Renal cortex interstitium (tissue), 15 donors: ENCODE measurements at places on chromosomes 7 and 10.

DNA sequence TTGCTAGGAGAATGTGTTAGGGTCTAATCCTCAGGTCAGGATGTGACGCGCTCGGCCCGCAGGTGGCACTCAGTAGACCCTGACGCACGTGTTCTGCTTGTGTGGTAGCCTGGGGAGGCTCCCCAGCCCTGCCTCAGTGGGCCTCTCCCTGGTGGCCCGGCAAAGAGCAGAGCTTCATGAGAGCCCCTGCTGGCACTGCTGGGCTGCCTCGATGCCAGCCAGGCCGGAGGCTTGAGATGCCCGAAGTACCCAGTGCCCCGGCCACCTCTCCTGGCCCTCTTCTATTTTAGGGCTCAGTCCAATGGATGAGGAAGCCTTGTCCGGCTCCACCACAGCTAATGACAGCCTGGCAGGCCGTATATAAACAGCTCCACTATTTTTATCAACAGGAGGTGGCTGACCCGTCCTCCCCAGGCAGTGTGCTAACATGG is 42.0 kb downstream of the PRF1 start:
- no peak for DNase-seq

DNA sequence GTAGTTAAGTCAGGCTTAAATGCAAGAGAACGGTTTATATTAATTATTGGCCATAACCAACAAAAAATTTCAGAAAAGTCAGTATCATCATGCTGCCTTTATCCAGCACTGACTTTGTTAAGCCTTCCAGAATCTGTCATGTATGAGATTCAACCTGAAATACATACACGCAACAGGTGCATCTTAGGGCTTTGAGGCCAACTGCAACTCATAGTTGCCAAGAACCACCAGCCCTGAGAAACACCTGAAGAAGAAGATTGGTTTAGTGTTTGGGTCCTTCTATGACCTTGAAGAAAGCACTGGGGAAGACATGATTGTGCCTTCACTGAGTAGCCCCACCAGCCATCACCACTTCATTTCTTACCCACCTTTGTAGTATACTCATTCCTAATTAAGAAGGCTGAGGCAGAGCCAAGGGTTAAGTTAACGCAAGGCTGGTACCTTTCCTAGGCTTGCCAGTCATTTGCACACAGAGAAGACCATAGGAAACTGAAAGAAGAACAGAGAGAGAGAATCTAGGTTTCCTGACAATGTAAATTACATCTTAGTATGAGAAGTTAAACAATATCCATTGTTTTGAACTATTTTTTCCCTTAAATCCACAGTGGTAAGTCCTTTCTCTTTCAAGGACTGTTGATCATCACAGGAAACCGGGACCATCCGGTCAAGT is 200.1 kb upstream of the PRKCQ start:
- DNase-seq = no peak

GRCh38 chr7:98133181-98133580 is 26.5 kb downstream of the LMTK2 start:
- no peak for DNase-seq

- DNase-seq = no peak
These were observed 101.7 kb downstream of the AUTS2 start for GRCh38 chr7:69699931-69700330.

DNA sequence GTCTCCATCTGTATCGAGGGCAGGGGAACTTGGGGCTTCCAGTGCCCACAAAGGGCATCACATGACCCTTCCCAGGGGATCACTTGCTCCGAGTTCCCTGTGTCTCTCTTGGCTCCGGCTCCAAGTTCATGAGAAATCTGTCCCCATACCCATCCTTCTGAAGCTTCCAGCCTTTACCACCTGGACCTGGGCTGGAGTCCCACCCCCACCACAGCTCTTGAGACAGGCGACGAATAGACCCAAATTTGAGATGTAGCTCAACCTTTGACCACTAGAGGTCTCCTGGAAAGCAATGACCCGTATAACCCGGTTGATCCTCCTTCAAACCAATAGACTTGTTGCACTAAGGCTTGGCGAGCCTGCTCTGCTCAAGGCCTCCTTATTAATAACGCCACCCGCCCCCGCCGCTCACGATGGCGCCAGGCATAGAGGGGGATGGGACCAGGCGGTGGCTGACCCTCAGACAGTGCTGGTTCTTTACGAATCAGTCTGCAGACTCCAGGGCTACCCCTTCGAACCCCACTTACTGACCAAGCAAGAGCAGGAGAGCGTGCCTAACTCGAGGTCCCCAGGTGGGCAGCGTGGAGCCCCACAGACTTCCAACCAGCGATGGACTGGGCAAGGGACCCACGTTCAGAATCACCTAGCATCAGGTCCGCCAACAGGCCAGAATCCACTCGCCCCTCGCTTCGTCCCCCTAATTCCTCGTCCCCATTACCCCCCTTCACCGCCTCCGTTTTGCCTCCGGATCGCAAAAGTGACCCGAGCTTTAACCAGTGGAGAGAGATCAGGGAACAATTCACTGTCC is 4.4 kb upstream of the ARID5B start:
- no peak for DNase-seq

DNA sequence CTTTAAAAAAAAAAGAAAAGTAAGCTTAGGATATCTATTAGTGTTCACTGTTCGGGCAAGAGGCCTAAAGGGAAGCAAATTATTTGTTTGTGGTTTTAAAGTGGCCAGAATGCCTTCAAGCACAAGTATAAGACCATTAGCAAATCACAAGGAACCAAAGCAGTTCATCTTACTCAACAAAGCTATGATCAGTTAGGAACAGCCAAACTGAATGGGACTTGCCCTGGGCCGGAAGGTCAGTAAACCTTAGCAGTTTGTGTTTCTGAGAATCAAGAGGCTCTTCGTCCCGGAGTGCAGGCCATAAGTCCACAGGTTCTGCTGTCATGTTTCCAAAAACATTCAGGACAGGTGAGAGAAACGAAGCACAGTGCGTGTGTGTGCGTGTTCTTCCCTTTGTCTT is 4.5 kb downstream of the FBXW4 start:
- DNase-seq = no peak

- DNase-seq = peak; percentile 25
These were observed 251.7 kb upstream of the MYO3A start for GRCh38 chr10:25682203-25682851.

DNA sequence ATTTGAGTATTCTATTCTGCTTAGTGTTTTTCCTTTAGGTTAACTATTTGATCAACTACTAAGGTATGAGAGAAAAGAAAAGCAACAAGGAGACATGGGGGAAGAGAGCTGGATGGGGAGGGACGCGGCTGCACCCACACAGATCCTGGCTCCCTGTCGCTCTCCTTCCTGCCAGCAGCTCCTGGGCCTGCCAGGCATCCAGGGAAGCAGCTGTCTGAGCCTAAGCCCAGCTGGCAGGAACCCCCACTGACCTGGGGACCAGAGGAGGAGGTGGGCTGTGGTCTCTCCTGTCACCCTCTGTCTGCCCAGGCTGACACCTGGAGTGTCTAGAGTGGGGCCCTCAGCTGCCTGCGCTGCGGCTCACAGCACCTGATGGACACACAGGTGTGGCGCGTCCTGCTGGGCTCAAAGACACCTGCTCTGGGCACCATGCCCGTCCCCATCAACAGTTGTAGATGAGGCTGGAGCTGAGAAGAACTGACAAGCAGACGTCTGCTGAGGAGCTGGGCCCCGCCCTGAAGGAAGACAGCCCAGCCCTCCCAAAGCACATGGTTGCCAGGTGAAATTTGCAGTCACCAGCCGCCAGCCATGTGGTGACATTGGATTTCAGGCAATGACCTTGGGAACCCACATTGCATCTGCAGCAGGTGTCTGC is 207.9 kb downstream of the PLXNA4 start:
- no peak for DNase-seq

DNA sequence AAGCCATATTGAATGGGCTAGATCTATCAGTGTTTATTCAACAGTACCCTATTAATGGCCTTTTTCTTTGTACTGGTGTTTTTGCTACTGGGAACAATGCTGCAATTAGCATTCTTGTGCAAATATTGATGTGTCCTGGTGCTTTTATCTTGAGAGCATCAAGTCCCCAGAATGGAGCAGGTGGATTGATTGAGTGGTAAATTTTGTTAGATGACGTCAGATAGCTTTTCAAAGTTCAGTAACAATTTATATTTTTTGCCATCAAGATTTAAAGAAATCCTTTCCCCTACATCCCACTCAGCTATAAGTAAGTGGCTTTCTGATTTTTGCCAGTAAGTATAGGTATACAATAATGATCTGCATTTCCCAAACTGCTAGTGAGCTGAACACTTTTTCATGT is 63.4 kb upstream of the SYPL1 start:
- DNase-seq = no peak

DNA sequence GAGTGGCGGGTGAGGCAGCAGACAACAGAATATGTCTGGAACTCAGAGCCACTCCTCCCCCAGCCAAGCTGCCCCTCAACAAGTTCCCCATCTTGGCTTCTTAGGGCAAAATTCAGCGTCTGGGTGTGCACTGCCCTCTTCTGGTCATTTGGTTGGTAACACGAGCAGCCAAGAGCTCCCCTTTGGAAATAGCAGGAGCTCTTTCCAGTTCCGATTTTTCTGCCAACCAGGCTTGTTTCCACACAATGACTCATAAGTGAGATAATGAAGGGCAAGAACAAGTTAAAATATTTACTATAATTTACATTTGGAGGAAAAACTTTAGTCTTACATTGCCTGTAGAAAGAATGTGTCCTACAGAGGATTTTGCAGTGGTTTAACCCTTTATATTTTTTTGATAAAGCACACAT is 70.5 kb downstream of the ADCYAP1R1 start:
- peak; percentile 35 for DNase-seq

- no peak for DNase-seq
These were observed 9.9 kb downstream of the IGFBP1 start for GRCh38 chr7:45898222-45898621.

GRCh38 chr10:43427166-43427825 is 9.6 kb upstream of the ZNF487 start:
- no peak for DNase-seq

GRCh38 chr7:133233142-133233541 is 19.7 kb upstream of the EXOC4 start:
- no peak for DNase-seq

- no peak for DNase-seq
These were observed 193.8 kb downstream of the CYP26A1 start for GRCh38 chr10:93267521-93267920.

DNA sequence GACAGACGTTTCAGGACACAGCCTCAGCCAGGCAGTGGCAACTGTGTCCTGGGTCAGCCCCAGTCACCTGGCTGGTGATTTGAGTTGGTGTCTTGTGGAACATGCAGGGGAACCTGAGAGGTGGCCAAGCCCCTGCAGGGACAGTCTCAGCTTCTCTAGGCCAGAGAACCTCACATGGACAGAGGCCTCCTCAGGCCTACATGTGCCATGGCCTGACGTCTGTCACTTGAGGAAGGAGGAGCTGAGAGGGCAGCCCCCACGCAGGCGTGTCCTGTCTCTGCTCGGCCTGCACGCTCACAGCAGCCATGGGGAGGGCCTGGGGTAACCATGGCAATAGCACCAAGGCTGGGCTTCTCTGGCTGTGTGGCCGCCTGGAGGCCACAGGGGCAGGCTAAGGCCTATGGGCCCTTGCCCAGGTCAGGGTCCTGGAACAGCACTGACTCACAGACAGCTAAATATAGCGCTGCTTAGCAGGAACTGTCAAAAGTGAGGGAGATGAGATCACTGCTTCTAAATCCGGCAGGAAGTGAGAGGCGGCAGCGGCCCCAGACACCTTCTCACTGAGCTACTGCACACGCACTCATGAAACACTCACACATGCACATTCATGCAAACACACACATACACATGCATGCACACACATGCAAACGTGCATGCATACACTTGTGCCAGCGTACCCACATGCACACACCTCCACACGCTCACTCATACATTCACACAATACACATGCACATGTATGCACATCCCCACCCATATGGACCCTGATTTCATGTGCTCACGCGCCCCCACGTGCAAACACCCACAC is 57.0 kb downstream of the YKT6 start:
- peak; percentile 40 for DNase-seq

- DNase-seq = no peak
These were observed 420.4 kb upstream of the ZMIZ1 start for GRCh38 chr10:78648256-78648860.

DNA sequence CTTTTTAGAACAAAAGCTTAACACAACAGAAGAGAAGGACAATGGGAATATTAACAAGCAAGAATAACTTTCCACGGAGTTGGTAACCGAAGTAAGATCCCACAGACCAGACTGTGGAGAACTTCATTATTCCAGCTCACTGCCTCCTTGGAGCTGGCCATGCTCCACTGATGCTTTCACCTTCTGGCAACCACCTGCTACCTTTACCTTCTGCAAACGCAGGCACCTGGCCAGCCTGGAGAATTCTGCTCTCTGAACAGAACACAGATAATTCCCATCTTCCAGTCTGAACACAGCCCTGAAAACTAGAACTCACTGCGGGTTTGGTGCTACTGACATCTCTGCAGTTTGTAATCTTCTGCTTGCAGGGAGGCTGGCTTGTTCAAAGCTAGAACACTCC is 66.5 kb downstream of the JAZF1 start:
- no peak for DNase-seq

GRCh38 chr10:5760515-5760914 is 52.7 kb downstream of the GDI2 start:
- DNase-seq = no peak

DNA sequence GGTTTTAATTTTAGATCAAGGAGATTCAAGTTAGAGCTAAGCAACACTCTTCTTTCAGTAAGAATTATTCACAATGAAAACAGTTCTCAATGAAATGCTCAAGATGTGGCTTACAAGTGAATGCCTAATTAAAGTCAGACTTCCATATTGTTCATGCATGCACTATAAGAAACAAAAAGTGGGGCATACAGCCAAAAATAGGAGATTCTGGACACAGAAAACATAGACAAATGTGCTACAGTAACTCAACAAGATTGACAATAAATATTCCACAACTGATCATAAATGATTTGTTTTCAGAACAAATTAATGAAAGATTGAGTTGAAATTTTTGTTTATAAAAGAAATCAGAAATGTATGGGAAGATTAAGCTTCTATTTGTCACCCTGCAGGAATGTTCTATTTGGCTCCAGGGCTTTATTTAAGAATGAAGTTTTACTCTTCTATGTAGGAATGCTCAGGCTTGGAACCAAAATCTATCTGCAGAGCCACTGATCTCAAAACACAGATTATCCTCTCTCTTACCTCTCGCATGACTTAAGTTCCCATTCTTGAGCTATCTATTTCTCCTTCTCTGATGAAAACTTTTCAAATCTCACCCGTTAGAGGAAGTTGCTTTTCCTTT is 89.0 kb upstream of the PIP4K2A start:
- no peak for DNase-seq

- no peak for DNase-seq
These were observed 468.0 kb upstream of the ZMIZ1 start for GRCh38 chr10:78600740-78601139.

GRCh38 chr10:109071539-109071938 is 851.8 kb downstream of the XPNPEP1 start:
- no peak for DNase-seq

- DNase-seq = no peak
These were observed 46.4 kb downstream of the KIAA1217 start for GRCh38 chr10:24255115-24255880.

DNA sequence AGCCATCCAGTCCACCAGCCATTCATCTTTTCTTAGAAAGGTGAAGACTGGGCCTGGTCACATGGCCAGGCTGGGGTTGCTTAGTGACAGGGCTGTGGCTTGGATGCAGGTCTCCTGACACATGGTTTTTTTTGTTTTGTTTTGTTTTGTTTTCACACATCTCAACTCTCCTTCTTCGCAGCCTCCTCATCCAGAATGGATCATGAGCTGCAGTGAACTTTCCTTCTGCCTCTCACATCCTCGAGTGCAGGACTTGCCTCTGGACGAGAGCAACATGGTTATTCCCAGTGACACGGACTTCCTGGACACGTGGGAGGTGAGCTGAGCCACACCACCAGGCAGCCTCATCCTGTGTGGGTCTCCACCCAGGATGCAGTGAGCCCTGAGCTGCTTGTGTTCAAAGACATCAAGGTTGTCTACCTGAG is 9.5 kb downstream of the AKR1E2 start:
- DNase-seq = no peak
